COR-L47 (cell line): ENCODE measurements at places on chromosomes 6 and 20.
A peak's percentile ranks its signal among the peaks of the same experiment; 100 is the strongest.

- DNase-seq = no peak
Observed at GRCh38 chr6:73369157-73369556, 540 bp downstream of the OOEP start.

DNA sequence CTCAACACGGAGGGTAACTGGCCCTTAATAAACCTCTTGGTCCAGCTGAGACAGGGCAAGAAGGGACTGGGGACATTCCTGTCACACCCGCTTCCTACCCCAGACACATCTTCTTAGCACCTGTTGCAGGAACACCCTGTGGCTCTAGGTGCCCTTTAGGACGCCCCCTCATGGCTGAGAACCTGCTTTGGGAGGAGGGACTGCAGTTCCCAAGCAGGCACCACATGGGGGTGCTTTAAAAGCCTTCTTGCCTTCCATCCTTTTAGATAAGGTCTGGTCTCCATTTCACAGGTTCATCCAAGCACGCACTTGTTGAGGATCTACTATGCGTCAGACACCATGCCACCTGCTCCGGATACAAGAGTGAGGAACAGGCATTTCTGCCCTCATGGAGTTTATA, 26.6 kb downstream of the NSFL1C start:
- DNase-seq = no peak

DNA sequence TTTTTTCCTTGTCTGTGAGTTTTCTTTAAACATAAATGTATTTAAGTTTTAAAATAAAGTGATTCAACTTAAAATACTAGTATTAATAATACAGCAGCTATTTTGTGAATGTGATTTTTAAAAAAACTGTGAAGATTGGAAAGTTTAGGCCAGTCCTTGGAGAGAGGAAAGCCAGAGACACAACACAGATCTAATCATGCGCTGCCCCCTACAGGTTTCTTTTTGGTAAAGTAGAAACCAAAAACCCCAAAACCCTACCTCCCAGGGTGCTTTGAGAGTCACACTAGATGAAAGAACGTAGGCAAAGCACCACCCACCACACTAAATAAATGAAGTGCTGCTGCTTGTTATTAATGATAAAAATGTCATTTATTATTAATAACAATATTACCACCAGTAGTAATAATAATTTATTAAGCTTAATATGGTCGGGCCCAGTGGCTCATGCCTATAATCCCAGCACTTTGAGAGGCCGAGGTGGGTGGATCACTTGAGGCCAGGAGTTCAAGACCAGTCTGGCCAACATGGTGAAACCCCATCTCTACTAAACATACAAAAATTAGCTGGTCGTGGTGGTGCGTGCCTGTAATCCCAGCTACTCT, 33.7 kb downstream of the SLC9A8 start:
- DNase-seq = peak; percentile 21

- no peak for DNase-seq
Observed at GRCh38 chr6:123869334-123869733, 65.7 kb downstream of the NKAIN2 start.

DNA sequence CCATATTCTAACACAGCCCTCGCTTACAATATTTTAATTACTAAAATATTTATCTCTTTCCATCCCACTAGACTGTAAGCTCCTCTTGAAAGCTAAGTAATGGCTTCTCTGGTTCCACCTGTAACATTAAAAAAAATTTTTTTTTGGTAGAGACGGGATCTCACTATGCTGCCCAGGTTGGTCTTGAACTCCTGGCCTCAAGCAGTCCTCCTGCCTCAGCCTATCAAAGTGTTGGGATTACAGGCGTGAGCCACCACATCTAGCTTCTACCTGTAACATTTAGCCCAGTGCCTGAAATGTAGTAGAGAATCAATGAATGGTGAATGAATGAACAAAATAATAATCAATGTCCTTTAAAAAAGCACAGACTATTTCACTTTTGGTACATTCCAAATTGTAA, 28.8 kb downstream of the DEK start:
- DNase-seq = no peak

GRCh38 chr6:47076422-47077344, 34.6 kb upstream of the ADGRF1 start:
- no peak for DNase-seq

GRCh38 chr6:133837801-133838349, 51.0 kb upstream of the TCF21 start:
- peak; percentile 67 for DNase-seq

GRCh38 chr6:166419717-166420116, 37.0 kb upstream of the MPC1 start:
- DNase-seq = no peak

DNA sequence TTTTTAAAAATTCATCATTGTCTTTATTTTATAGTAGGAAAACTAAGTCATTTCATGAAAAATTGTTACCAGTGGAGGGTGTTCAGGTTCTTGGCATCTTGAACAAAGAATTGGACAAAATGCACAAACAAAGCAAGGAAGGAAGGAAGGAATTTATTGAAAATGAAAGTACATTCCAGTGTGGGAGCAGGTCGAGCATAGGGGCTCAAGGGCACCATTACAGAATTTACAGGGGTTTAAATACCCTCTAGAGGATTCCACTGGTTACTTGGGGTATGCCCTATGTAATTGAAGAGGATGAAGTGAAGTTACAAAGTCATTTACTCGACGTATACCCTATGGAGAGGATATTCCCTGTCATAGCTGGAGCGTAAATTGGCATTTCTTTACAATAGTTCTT, 37.4 kb upstream of the HDAC2 start:
- DNase-seq = no peak

- DNase-seq = peak; percentile 25
Observed at GRCh38 chr20:12598894-12599293, 409.9 kb upstream of the SPTLC3 start.

- DNase-seq = no peak
Observed at GRCh38 chr20:14853079-14853478, 515.7 kb upstream of the FLRT3 start.

DNA sequence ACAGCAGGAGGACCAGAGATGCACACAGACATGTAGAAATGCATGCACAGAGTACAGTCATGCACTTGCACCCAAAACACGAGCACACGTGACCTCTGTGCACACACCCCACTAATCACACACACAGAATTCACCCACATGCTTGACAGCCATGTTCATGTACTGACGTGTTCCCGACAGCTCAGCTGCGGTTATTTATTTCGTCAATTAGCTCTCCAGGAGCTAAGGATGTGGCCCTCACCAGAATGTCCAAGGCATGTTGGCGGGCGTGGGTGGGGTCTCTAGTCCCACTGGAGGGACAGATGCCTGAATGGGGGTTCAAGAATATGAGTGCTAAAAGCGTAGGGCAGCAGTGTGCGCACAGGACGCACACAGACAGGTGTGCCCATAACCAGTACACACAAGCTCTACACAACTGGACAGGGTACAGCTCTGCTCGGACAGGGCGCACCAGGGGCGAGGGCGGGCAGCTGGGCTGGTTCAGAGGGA, 571 bp upstream of the PRPF6 start:
- no peak for DNase-seq

DNA sequence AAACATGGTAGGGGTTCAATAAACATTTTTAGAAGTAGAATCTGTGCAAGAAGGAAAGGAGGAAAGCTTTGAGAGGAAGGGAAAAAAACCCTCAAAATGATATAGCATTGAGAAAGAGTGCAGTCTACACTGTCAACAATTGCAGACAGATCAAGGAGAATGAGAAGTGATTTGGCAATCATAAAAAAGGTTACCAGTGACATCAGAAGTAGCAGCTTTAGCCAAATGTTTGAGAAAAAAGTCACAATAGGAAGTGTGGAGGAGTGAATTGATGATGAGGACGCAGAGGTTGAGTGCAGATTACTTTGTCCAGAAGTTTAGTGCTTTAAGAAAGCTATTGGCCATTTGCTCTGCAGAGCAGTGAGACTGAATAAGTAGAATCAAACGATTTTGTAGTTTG, 155.0 kb downstream of the GJA1 start:
- no peak for DNase-seq

GRCh38 chr6:121533321-121533841, 97.9 kb downstream of the GJA1 start:
- peak; percentile 36 for DNase-seq

- no peak for DNase-seq
Observed at GRCh38 chr6:57162516-57162915, 9.6 kb upstream of the BAG2 start.

DNA sequence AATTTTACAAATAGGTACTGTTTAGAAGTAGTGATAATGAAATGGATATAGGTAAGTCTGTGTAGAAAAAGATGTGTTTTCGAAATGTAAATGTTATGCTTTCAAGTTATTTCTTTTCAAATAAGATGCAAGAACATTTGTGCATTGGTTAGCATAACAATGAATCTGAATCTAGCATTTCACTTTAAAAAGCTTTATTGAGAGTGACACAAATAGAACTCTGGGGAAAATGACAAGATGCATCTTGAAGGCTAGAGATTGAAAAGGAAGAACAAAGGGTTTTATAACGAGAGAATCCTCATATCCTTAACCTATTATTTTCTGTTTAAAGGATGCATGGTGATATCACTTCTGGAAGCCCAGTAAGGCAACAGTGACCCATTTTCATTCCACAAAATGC, 639.9 kb upstream of the PTCHD4 start:
- no peak for DNase-seq

DNA sequence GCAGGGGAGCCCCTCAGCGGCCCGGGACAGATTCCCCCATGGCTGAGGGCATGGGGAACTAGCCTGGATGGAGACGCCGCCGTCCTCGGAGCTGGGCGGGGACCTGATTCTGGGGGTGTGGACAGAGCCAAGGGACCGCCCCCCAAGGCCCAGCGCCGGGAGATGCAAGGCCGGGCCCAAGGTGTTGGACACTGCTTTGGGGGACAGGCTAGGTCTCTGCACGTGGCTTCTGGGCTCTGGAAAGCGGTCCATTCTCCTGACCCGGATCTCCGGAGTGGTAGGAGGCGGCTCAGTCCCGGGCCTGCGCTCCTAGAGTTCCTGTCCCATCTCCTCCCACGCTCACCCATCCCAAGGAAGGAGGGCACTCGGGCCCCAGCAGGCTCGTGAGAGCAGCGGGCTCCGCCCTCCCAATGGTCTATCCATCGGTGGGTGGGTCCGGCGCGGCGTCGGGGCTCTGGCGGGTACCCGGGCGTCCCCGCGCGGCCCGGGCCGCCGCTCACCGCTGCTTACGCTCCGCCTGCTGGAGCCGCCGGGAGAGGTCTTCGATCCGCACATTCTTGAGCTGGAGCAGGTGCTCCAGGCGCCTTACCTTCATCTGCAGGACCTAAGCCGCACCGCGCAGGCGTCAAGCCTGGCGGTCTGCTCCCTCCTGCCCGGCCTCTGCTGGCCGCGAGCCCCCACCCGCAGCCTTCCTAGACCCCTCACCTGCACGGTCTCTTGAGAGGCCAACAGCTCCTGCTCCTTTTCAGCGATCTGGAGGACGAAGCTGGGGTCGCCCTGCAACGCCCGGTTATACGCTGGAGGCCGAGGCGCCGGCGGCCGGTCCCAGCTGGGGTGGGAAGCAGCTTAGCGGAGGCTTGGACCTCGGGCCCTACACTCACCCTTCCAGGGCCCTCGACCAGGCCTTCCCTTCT, 3.3 kb downstream of the SPEF1 start:
- peak; percentile 12 for DNase-seq

DNA sequence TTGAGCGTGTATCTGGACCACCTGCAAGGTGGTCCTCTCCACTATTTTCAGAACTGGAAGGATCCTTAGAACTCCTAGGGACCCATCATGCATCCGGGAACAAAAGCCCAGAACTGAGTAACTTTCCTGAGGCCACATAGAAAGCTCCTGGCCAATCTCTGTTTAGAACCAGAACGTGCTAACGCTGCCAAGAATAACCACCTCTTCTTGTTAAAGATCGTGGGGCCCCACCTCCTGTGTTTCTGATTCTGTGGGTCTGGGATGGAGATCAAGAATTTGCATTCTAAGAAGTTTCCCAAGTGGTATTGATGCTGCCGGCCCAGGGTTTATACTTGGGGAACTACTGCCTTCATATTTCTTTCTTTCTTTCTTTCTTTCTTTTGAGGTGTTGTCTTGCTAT, 13.3 kb downstream of the CD40 start:
- no peak for DNase-seq

DNA sequence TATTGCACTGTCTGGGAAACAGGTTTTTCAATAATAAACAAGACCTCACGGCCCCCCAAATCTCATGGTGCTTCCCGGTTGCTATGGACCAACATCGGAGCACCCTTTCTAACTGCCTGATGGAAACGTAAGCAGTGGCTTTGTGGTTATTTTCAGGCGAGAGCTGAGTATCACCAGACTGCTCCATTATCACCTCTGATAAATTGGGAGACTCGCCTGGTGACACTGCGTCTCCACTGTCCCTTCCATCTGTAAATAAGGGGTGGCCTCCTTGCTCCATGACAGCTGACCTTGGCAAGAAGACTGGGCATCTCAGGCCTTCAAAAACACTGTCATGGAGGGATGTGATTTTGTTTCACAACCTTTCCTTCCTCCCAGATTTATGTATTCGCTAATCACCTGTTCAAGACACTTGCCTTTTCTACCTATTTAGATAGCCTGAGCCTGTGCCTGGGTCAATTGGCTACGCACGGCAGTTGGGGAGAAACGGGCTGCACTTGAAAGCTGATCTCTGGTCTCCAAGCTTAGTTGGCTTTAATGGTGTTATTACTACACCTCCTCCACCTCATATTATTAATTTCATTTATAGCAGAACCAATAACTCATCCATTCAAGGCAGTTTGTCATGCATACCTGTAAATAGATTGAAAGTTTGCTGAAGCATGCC, 17.7 kb upstream of the CDH4 start:
- no peak for DNase-seq

- no peak for DNase-seq
Observed at GRCh38 chr6:73898599-73898998, 202.6 kb downstream of the CD109 start.

GRCh38 chr6:19699932-19700331, 137.2 kb upstream of the ID4 start:
- DNase-seq = no peak

DNA sequence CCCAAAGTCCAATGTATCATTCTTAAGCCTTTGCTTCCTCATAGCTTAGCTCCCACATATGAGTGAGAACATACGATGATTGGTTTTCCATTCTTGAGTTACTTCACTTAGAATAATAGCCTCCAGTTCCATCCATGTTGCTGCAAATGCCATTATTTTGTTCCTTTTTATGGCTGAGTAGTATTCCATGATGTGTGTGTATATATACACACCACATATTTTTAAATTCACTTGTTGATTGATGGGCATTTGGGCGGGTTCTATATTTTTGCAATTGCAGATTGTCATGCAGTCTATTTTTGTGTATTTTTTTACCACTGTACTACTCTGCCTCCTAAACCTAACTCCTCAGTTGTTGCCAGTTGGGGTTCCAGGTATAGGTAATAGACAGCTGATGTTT, 74.7 kb downstream of the CD2AP start:
- no peak for DNase-seq

GRCh38 chr20:3663858-3664257, 659 bp upstream of the GFRA4 start:
- no peak for DNase-seq

- no peak for DNase-seq
Observed at GRCh38 chr6:51608383-51608782, 479.0 kb downstream of the PKHD1 start.
